ENCODE measurements at places on chromosomes 7 and 10.
A peak's percentile ranks its signal among the peaks of the same experiment; 100 is the strongest.

GRCh38 chr10:77249901-77250459, 387.6 kb downstream of the KCNMA1 start:
- no peak for DNase-seq

- DNase-seq = no peak
These were observed 5.7 kb downstream of the AUTS2 start for GRCh38 chr7:69603937-69604494.

- no peak for DNase-seq
These were observed 141.3 kb downstream of the EPC1 start for GRCh38 chr10:32205670-32206069.

DNA sequence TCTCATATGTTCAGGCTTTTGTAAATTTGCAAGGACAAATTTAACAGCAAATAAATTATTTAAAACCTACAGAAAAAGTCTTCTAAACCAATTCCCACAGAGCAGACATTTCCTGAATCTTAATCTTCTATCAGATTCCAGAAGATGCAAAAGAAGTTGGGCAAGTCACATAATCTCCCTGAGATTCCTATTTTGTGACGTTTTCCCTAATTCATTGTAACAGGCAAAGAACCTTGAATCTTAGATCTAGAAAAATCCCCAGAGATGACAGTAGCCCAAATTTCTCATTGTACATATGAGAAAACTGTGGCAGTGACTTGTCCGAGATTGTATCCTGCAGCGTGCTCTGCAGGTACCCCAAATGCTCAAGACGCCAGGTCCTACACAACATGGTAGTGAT, 4.9 kb downstream of the ITPRID1 start:
- DNase-seq = no peak

DNA sequence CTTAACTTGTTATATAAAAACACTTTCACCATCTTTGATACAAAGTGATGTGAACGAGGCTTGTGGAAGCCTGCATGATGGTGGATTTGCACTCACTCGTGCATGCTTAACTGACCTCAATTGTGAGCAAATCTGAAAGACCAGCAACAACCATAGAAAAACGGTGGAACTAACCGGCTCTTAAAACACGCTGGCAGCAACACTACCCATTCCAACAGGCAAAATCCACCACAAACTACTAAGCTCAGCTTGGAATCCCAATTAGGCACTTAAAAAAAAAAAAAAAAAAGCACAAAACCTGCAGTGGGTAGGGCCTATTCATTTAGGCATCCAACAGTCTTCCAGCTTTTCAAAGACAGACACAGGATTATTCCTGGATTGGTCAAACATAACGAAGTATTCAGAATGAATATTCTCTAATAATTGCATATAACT, 1.8 kb downstream of the GDI2 start:
- no peak for DNase-seq

DNA sequence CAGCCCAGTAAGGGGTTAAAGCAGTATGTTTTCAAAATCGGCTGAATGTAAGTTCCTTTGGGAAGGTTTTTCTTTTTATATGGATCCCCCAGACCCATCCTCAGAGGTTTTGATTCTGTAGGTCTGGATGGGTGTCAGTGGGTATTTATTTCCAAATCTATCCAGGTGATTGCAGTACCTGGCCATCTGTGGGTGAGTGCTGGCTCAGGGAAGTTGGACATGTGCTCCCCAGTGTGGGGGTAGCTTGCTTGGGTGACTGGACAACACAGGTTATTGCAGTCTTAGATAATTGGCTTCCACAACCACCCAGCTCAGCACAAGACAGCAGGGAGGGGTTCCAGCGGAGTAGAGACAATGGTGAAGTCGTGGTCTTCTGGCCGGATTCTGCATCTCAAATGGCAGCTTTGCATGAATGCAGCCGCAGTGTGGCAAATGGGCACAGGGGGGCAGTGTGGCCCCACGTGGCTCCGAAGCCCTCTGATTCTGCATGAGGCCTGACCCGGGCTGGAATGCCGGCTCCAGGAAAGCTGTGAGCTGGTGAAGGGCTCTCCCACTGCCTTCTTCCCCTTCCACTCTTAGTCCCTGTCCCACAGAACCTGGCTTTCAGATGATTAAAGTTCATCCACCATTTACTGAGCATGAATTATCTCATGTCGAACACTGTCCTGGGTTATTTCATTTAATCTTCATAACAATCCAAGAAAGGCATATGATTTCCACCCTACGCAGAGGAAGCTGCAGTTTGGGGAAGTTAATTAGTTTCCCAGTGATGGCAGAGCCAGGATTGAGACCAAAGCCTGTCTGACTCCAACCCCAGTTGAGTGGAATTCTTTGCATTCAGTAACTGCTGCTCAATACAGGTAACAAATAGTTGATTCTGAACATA, 64.5 kb upstream of the SYPL1 start:
- peak; percentile 61 for DNase-seq
